ENCODE measurements at places on chromosomes 7 and 10.

- no peak for DNase-seq
Observed at GRCh38 chr10:34219753-34220548, 595.1 kb downstream of the PARD3 start.

DNA sequence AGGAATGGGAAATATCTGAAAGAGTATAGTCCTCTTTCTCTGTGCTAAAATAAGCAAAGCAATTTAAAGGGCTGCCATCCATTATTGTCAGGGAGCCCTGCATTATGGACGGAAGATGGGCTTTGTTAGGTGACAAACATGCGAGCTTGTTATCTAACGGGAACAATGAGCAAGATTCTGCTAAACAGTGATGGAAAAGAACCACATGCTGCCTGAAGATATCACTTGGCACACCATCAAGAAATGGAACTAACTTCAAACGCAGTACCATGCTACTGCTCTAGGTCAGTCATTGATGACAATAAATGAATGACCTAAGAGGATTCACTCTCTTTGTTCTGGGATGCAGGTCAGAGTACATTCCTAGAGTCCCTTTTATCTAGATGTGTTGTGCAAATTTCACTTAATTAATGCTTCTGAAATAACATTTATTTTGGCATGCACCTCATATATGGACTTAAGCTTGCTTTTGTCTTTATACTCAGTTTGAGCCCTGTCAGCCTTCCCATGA lies 175.7 kb upstream of the PTN start:
- DNase-seq = no peak

DNA sequence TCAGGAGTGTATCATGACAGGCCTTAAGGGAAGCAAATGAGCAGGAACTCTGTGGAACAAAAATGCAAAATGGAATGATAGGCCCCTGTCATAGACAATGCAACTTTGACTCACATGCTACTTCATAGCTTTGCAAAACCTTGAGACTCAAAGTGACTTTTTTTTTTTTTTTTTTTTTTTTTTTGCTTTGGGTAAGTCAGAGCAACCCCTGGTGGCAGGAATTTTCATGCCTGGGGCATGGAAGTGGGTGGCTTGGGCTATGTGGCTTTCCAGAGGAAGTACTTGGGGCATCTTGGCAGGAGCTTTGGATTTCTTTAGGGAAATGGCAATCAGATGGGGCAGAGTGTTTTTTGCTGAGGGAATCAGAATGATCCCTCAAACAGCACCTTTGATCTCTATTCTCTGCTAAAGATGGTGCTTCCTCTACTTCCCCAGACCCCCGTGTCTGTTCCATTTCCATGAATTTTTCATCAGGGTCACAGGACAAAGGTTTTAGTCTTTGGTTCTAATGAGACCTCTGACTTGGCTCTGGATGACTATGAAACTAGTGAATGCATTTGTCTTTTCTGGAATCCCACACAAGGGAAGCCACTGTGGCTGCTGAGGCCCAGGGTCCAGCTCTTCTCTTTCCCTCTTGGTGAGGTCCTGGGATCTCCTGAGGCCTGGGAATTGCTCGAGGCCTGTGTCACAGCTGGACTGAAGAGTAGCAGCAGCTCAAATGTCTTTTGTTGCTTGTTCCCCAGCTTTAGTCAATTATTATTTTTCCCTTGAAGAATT lies 62.8 kb downstream of the TACC2 start:
- DNase-seq = no peak

GRCh38 chr10:12579954-12580858 lies 230.9 kb downstream of the CAMK1D start:
- peak; percentile 25 for DNase-seq

DNA sequence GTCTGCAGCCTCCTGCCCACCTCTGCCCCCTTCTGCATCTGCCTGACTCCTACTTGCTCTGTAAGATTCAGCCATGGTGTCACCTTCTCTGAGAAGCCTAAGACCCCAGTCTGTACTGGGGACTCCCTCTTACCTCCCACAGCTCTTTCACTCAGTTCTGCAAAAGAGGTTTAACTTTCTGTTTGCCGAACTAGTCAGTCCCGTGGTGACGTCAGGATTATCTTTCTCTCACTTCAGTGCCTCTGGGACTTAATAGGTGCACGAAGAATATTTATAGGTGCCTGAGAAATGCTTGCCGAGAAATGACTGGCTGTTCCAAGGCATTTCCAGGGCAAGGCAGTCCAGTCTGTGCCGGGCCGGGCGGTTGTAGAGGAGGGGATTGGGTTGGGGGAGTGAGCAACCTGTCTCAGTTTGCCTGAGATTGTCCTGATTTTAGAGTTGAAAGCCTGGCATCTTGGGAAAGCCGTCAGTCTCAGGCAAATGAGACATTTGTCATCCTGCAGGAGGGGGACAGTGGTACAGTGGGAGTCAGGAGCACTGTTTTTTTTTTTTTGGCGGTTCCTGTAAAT lies 227.5 kb upstream of the NPVF start:
- DNase-seq = no peak

- DNase-seq = no peak
Observed at GRCh38 chr7:39357648-39358047, 208.6 kb upstream of the YAE1 start.

- no peak for DNase-seq
Observed at GRCh38 chr10:101226491-101227428, 2.5 kb downstream of the LBX1 start.

GRCh38 chr7:88522771-88523293 lies 216.1 kb upstream of the STEAP4 start:
- DNase-seq = no peak

DNA sequence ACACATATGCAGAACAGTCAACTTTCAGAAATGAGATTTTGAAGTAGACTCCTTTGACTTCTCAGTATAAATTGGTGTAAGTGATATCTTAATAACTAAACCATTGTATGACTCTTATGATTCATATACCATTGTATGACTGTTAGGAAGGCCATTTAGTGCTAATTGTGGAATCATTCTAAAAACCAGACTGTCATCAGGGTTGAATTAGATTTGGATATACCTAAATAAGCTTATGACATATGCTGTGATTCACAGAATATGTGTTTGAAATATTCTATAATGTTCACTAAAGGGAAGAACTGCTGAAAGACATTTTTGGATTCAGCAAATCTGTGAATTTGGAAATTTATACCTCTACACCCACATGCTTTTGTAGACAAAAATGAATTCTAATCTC lies 438.1 kb downstream of the MDFIC start:
- DNase-seq = no peak

DNA sequence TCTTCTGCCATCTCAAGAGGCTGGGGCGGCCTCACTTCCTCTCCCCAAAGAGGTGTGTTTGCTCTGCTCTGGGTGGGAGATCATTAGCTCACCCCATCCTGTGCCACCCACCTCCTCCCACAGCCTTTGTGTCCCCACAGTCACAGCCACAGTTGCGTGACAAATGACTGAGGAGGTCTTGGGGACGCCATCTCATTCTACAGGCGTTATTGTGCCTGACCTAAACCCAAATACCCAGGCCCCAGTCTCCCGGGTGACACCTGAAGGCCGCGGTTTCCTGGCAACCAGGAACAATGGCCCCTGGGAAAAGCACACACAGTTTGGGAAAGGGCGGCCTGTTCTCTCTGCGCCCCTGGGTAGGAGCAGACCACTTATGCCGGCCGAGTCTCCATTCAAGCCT lies 51.6 kb downstream of the SLIT1 start:
- no peak for DNase-seq

DNA sequence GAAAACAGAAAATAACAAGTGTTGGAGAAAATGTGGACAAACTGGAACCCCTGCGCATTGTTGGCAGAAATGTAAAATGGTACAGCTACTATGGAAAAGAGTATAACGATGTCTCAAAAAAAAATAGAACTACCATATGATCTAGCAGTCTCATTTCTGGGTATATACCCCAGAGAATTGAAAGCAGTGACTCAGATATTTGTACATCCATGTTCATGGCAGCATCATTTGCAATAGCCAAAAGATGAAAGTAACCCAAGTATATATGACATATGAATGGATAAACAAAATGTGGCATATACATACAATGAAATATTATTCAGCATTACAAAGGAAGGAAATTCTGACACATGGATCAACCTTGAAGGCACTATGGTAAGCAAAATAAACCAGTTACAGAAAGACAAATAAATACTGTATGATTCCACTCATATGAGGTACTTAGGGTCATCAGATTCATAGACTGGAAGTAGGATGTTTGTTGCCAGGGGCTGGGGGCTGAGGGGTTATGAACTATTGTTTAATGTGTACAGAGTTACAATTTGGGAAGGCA lies 4.9 kb downstream of the NRCAM start:
- DNase-seq = no peak

GRCh38 chr10:27783660-27784059 lies 38.0 kb upstream of the MKX start:
- DNase-seq = no peak

- no peak for DNase-seq
Observed at GRCh38 chr7:155864271-155864985, 52.2 kb upstream of the SHH start.

DNA sequence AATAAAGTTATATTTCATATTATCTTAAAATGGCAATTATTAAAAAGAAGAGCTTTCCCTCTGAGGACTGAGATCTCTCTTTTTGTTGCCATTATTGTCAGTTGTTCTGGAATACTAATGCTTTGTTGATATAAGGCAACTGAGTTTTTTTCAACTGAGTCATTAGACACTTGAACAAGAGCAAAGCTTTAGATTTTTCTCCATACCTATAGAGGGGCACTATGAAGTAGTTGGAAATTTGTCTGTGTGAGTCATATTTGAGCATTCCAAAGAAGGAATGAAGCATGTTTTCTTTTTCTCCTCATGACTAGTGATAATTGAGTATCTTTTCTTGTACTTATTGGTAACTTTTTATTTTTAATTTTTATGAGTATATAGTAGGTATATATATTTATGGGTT lies 24.5 kb downstream of the RPA3 start:
- no peak for DNase-seq

DNA sequence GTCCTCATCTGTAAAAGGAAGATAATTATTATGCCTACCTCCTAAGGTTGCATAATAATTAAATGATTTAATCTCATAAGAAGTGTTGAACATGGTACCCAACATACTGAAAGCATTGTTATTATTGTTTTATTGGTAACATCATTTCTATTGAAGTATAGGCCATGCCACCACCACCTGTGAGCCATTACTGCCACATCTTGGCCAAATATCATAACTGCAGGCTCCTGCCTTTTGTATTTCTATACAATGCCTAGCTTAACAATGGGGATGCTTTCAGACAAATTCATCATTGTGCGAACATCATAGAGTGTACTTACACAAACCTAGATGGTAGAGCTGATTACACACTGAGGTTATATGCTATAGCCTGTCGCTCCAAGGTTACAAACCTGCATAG lies 61.1 kb upstream of the NPSR1 start:
- DNase-seq = no peak

DNA sequence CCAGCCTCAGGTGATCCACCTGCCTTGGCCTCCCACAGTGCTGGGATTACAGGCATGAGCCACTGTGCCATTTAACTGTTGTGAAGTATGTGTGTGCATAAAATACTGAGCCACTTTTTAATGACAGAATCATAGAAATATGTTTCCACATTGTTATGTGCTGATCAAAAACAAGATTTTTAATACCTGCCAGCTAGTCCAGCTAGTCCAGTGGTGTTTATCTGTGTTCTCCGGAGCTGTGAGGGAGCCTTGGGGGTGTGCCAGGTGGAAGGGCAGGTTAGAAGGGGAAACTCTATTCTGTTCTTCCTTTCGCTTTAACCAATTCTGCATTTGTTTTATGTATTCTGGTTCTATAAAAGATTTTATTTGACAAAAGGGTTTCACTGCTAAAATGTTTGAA lies 7.0 kb downstream of the FAM221A start:
- no peak for DNase-seq

DNA sequence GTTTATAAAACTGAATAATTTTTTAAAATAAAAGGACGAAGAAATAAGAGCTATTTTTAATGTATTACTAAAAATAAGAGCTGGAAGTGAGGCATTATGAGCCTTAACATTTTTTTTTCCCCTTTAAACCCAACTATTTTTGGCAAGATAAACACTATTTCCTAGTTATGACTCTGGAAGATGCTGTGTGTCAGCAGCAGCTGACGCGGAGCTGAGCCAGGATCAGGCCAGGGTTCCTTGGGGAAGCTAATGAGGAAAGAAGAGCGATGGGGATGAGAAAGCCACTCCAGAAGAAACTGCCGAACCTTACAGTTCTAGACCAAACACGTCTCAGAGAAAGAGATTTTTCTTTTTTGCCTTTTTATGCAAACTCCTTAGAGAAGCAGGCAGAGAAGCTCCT lies 85.9 kb downstream of the USP6NL start:
- no peak for DNase-seq

DNA sequence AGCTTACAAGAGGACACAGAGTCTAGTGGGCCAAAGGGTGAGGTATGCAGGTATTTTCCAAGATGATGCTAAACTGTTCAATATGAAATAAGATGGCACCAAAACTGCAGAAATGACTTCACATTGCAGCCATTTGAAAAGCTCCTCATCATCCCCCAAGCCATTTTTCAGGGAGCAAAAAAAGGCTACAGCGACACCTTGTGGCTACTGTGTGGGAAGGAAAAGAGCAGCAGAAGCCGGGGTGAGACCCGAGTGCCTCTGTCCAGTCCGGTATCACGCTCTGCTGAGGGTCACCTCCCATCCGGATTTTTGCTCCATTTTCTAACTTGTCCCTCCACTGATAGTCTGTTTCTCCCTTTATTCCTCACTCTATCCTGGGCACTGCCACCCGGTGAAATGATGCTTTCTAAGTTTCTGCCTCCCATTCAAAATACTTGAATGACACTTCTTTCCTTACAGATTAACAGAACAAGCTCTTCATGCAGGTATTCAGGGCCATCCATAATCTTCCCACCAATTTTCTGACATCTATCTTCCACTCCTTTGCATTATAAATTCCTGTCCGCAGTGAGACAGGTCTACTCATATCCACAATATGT lies 220.2 kb downstream of the DGKI start:
- DNase-seq = peak; percentile 26

- DNase-seq = no peak
Observed at GRCh38 chr7:155466814-155467733, 9.1 kb downstream of the EN2 start.

DNA sequence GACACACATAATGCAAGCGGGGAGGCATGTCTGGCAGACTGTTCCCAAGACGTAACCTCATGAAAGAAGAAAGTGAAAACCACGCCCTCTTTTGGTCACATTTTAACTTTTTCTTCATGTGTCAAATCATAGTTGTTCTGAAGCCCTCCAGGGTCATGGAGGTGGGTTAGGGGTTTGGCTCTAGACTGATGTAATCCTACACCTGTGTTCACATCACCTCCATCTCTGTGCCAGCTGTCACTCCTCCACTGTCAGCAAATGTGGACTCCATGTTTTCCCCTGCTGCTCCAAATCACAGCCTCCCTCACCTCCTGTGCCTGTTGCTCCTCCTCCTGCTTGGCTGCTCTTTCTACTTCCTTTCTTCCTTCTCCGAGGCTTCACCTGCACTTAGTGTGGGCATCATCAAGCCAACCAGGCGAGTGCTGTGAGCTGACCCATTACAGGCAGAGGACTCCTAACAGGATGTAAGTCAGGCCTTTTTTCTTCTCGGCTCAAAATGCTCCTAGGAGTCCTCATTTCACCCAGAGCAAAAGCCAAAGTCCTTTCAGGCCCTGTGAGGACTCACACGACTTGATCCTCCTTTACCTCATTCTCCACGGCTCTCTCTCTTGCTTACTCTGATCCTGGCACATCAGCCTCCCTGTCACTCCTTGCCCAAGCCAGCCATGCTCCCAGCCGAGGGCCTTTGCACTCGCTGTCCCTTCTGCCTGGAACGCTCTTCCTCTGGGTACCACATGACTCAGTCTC lies 66.4 kb upstream of the IFRD1 start:
- DNase-seq = no peak

- DNase-seq = no peak
Observed at GRCh38 chr10:33612551-33612950, 278.1 kb upstream of the NRP1 start.

GRCh38 chr10:124299696-124300095 lies 119.0 kb downstream of the OAT start:
- no peak for DNase-seq
